ENCODE measurements at places on chromosomes 12 and 14.

DNA sequence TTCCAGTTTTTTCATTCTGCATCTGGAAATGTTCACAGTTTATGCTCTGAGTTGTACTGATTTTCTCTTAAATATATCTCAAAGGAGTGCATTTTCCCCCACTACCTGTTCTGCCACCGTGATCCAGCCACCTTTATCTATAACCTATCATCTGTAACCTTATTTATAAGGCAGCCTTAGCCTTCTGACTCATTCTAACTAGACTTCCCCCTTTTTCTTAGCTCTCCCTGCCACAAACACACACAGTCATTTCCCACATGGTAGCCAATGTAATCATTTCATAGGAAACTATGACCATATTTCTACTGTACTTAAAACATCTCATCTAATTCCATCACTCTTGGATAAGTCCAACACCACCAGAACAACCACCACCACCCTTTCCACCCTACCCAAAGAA lies 10.8 kb upstream of the GYS2 start:
- DNase-seq: no peak

- DNase-seq: no peak
These were observed 3.1 kb downstream of the DDIT3 start for GRCh38 chr12:57517187-57517586.

DNA sequence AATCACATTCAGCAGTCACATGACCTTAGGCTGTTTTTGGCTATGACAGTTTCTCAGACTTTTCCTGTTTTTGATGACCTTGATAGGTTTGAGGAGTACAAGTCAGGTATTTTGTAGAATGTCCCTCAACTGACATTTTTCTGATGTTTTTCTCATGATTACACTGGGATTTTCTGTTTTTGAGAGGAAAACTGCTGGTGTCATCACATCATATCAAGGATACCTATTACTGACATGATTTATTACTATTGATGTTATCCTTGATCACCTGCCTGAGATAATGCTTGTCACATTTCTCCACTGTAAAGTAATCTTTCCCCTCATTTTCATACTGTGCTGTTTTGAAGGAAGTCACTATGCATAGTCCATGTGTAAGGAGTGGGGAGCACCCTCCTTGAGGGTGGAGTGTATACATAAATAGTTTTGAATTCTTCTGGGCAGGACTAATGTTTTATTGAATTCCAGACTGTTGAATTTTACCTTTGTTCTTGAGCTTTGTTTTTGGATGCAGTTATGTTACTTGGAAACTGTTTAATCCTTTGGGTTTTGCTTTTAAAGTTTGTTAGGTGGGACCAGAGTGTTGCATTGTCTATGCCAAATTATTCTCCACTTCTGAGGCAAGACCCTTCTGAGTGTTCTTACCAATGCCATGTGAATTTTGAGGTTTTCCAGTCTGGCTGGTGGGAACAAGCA lies 444.5 kb upstream of the FAR2 start:
- DNase-seq: no peak

- no peak for DNase-seq
These were observed 168.5 kb upstream of the RTL1 start for GRCh38 chr14:101072070-101072469.

DNA sequence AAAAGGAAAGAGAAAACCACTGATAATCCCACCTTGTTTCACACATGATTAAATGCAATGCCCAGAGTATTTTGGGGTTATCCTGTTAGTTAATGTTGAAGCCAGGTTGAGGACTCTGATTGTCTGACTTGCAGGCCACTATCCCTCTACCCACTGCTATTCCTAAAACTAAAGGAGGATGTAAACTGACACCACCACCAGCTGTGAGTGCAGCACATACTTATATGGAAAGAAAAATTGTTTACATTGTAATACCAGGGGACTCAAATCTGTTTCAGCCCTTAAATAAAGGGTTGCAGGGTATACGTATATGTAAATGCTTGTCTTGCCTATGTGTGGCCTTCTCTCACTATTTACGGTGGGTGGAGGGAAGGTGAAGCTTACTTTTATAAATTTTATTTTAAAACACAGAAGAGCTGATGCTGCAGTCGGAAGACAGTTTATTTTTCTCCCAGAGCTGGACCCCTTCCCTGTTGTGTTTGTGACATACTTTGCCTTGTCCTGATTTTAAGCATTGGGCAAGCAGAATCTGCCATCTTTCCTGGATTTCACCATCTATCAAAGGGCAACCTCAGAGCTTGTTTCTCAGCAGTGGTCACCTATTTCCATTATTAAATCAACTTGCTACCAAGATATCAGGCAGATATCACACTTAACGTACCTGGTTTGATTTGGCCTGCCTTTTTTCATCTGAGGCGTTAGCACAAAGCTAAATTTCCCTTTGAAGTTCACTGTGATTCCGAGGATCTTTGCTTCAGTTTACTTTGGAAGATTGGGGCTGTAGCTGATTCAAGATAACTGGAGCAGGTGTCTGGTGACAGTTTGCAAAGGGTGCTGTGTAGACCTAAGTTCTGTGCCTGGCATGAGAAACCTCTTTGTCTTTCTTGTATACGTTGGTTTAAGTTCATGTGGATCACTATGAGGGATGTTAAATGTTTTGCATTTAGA lies 25.2 kb downstream of the DAAM1 start:
- no peak for DNase-seq

DNA sequence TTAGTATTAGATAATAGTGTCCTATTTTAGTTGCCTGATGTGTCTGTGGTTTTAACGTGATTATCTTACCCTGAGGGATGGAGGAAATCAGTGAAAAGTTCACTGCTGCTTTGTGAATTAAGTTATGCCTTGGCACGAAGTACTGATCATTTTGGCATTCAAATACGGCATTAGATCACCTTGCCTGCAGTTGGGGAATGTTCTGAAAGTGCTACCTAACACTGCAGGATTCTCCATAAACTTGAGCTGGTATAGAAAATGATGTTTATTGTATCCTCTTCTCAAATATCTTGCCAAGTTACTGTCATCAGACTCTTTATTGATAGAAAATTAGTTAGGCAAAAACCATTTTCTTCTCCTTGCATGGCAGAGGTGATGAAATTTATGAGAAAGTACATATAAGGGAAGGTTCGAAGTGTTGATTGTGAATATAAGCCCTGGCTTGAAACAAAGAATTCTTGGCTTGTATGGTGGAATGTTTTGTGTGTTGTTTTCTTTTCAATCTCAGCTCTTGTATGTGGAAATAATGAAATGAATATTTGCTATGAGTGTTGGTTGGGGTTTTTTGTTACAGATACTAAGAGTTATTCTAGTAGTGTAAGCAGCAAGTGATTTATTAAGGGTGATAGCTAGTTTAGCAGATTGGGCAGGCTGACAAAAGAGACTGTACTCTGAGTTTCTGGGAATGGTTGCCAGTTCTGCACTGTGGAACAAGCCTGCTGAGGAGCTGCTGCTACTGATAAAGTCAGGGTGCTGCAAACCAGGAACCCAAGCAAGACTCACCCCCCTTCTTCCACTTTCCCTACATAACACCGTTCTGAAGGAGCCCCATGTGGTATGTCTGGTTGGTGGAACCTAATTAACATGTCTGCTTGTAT lies 448.3 kb downstream of the PCNX1 start:
- DNase-seq: no peak

GRCh38 chr14:31781578-31781977 lies 220.4 kb downstream of the NUBPL start:
- no peak for DNase-seq

GRCh38 chr12:13101821-13102375 lies 1.6 kb downstream of the GSG1 start:
- DNase-seq: no peak

DNA sequence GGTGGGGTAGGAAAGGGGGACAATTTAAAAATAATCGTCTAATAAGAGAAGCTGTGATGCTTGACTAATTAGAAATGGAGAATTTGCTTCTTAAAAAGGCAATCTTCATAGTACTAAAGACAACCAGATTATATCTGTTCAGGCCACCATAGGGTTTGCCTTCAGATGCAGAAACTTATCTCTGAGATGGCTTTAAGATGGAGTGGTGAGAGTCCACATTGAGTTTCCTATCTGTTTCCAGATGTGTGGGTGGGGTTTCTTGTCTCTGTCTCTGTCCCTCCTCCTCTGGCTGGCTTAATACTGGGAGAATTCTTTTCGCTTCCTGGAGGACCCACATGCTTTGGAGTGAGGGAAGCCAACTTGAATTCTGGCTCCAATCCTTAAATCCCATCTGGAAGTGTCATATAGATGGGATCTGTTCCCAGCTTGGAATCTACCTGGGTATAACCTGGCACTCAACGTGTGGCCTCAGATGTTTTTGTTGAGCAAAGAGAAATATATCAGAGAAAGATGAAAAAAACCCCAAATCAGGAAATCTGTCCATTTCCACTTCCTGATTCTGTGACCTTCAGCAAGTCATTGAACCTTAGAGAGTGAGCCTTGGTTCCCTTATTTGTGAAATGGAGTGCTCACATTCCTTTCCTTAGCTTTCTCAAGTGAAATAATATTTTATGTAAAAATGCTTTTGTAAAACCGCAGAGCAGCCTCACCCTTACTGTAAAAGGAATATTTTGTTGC lies 66.4 kb downstream of the CHST11 start:
- no peak for DNase-seq

DNA sequence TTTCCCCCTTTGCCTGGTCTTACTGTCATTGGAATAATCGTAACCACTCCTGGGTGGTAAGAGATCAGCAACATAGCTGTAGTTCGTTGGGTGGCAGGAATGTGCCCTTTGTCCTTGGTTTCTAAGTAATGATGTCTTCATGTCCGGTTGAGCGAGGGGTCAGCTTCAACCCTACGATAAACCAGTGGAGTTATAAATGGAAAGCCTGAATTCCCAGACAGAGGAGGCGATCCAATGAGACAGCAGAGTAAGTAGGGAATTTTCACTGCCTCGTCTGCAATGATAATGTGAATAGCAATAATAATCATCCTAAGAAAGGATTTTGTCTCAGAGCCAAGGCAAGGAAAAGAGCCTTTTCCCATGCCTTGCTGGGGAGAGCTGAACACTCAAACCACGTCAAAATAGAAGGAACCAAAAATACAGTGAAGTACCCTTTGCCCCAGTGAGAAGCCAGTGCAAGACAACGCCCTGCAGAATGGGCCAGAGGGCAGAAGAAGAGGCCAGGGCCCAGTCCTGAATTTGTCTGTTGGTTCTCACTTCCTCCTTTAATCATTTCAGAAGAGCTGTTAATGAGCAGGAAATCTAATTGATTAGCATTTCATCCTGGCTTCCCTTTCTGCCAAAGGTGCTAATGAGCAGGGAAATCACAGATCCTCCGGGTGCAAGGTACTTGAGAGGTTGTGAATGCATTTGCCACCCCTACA lies 330.7 kb downstream of the CACNA1C start:
- no peak for DNase-seq

DNA sequence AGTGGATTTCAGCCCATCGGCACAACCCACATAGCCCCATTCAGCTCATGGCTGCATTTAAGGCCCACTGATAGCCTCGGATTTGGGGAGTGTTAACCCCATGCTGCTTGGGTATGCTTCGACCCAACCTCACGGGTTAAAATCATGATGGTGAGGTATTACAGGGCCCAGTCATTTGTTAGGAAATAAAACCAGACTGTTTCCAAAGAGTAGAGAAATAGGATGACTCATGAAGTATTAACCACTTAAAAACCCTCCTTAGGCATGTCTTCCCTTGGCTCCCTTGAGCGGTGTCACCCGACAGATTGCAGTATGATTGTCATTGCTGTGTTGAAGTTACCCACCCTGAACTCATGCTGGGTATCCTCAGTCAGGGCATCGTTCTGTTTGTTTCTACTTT lies 289.1 kb downstream of the CACNA1C start:
- DNase-seq: no peak

DNA sequence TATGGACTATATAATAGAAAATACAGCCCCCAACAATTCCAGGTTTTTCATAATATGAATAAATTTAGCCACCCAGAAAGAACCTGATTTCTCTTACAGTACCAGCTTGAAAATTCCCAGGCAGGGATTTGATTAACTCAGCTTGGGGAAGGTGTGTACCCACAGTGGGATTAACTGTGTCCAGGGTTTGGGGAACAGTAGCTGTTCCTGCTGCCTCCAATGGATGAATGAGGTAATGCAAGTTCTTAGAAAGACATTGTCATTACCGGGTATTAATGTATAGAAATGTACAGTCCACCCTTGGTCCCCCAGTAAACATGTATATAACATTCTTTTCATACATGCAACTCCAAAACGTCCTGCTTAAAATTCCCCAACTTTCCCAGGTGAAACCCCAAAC lies 115.6 kb downstream of the LRIG3 start:
- DNase-seq: no peak

DNA sequence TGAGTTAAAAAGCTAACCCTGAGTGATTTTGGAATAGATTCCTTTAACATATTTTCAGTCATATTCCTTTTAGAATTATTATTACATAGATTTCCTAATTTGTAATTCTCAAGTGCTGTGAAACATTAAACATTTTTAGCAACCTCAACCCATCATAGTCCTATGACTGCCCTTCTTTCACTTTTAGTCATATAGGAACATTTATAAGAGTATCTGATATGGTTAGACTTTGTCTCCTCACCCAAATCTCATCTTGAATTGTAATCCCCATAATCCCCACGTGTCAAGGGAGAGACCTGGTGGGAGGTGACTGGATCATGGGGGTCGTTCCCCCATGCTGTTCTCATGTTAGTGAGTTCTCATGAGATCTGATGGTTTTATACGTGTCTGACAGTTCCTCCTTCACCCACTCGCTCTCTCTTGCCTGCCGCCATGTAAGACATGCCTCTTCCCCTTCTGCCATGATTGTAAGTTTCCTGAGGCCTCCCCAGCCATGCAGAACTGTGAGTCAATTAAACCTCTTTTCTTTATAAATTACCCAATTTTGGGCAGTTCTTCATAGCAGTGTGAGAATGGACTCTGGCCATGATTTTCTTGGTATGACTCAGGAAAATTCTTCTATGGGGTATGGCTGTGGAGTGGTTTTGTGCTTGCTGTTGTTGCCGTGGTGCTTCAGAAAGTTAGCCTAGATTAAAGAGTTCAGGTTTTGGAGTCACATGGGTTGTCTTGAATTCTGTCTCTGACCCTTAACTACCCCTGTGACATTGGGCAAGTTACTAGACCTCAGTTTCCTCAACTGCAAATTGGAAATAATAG lies 83.9 kb downstream of the FUT8 start:
- no peak for DNase-seq

- no peak for DNase-seq
These were observed 23.3 kb upstream of the AMIGO2 start for GRCh38 chr12:47102845-47103651.

- no peak for DNase-seq
These were observed 76.1 kb upstream of the BTG1 start for GRCh38 chr12:92221656-92222315.

- no peak for DNase-seq
These were observed 15.7 kb upstream of the FBRSL1 start for GRCh38 chr12:132474237-132474741.

Data from NK-92 treated with Interleukin-12 subunit alpha and Interleukin-12 subunit beta, amount 100 ng/mL, for 24 hours (cell line).